ENCODE measurements at places on chromosomes 5 and 9.
A peak's percentile ranks its signal among the peaks of the same experiment; 100 is the strongest.

GRCh38 chr5:83473346-83474160, 2.0 kb downstream of the VCAN start:
- DNase-seq: peak; percentile 37

DNA sequence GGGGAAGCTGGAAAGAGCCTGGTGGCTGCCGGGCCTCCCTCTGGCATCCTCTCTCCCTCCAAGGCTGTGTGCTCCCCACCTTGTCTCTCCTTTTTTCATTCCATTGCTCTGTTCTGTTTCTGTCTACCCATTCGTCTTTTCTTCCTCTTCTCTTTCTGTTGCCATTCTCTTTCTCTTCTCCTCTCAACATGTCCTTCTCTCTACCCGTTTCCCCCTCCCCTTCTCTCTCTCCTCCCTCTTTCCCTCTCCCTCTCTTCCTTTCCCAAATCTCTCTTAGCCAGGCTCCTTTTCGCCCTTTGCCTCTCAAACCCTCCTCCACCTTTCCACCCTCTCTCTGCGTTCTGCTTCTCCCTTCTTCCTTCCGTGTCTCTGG, 19.4 kb upstream of the KCNIP1 start:
- no peak for DNase-seq

DNA sequence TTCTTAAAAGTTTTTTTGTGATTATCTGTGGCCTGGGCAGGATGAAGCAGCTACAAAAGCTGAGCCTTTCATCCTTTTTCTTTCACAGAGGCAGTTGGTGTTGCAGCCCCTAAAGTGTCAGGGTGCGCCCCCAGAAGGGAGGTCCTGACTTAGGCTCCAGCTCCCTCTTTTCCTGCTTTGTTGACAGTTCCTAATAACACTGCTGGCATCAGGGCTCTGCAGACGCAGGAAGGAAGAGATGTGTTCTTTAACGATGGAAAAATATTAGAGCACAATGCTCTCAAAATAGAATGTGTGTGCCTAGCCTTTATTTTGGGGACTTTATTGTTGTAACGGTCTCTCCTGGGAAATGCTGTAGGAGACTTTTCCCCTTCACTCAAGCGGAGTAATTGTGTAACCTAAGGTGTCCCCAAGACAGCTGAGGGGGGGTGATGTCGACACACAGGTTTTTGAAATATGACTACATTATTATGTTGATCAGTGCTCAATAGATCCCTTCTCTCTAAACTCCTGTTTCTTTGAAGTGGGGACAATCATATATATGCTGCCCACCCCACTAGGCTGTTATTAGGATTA, 135.6 kb downstream of the SEMA6A start:
- DNase-seq: no peak

- DNase-seq: no peak
Measured at GRCh38 chr9:133273098-133273497, 1.9 kb downstream of the ABO start.

GRCh38 chr9:127209220-127209619, 55.4 kb upstream of the GARNL3 start:
- no peak for DNase-seq

DNA sequence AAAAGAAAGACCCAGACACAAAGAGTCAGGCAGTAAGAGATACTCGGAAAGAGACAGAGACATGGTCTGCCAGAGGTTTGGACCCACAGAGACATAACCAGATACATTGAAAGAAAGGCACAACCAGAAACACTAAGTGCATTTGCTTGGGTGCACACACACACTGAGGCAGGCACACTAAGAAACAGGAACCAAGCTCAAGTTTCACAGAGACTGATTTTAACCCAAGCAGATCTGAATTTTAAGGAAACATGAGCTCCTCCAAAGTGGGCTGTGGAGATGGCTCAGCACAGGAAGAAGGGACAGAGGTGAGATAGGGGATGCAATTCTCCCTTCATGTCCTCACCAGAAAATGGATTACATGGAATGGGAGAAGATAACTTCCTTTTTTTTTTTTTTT, 9.5 kb downstream of the AQP3 start:
- DNase-seq: no peak

DNA sequence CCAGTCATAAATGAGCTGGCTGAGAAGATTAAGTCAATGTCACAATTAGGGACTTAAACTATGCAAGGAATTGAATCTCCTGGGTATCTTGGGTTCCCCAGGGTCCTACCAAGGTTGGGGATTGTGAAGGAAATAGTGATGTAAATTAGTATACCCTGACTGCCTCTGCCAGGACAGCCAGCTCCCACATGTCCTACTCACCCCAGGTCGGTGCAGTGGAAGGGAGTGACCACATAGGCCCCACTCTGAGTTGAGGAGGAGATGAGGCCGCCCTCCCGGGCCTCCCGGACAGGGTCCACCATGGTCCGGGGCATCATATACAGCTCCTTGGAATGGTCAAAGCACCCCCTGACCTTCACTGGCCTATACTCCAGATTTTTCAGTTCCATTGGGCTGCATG, 2.7 kb downstream of the SURF1 start:
- no peak for DNase-seq

GRCh38 chr5:102863058-102863457, 108.0 kb downstream of the PAM start:
- no peak for DNase-seq

DNA sequence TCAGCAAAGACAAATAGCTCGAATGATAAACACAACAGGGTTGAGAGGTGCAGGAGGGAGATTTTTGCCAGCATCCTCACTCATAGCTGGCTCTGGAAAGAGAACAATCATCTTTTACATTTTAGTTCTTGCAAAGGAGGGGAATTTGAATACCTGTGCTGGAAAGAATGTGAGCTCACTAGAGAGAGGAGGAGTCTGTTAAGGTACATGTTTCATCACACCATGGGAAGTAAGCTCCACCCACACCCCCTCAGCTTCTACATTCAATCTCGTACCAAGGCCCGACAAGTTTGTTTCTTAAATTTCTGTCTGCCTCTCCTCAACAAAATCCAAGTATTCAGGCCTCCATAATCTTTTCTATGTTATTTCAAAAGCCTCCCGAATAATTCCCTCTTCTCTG, 254.6 kb downstream of the BRINP1 start:
- no peak for DNase-seq

GRCh38 chr9:134858051-134858841, 22.4 kb upstream of the FCN2 start:
- DNase-seq: no peak

DNA sequence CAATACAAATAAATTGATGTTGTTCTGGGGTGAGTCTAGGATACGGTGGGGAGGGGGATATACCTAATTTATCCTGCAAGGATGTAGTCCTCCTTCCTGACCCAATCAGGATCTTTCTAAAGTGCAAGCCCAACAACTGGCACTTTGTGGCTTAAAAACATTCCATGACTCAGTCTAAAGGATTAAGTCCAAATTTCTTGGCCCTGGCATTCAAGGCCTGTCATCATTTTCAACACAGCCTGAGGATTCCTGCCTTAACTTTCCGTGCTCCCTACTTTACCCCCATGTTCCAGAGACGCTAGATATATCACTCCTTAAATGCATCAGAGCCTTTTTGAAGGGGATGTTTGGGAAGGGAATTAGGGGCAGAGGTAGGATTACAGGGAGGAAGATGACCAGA, 1.0 kb downstream of the FAM221B start:
- DNase-seq: no peak

DNA sequence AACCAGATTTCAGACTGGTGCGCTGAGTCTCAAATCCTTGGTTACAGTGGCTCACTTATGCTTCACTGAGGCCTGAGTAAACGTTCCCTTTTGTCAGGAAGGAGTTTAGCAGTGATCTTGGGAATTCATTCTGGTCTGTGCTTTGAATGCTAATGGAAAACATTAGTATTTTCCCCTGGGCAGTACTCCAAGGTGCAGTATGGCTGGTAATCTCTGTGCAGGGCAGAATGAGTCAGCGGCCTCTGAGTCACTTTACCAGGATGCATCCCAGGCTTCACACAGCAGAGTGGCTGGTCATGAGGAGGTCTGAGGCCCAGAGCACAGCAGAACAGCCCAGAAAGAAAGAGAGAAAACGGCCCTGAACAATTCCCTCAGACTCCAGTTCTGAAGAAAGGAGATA, 54.0 kb downstream of the PCA3 start:
- DNase-seq: no peak

DNA sequence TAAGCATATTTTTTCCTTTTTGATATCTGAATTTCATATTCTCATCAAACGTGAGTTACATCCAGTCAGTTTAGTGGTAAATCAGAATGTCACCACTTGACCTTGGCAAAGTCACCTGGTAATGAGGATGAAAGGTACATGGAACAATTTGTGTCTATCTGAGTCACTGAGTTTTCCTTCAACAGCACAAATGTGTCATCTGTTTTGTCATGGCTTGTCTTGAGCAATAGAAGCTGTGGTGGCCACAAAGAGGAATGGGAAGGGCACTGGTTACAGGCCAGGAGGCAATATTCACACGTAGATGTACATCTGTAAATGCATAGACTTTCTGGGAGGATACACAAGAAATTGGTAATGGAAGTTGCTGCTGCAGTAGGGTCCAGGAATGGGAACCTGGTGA, 8.4 kb upstream of the ZNF474 start:
- DNase-seq: no peak

DNA sequence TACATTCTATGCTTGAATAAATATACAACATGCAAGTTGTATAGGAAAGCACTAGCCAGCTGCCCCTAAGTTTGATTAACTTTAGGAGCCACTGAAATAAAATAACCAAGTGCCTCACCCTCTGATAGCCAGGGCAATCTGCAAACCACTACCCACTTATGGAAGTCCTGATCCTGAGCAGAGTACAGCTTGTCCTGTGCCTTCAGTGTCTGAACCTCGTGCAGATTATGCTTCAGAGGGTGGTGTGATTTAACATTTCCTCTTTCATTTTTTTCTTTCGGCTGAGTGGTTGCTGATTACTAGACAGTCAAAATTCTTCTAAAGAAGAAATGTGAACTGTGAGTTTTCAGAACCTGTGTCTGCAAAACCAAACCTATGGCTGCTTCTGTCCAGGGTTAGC, 327.7 kb downstream of the PIK3R1 start:
- no peak for DNase-seq

- DNase-seq: no peak
Measured at GRCh38 chr5:10266839-10267238, 16.8 kb downstream of the CCT5 start.

GRCh38 chr5:179244044-179244443, 101.2 kb downstream of the ADAMTS2 start:
- DNase-seq: no peak

DNA sequence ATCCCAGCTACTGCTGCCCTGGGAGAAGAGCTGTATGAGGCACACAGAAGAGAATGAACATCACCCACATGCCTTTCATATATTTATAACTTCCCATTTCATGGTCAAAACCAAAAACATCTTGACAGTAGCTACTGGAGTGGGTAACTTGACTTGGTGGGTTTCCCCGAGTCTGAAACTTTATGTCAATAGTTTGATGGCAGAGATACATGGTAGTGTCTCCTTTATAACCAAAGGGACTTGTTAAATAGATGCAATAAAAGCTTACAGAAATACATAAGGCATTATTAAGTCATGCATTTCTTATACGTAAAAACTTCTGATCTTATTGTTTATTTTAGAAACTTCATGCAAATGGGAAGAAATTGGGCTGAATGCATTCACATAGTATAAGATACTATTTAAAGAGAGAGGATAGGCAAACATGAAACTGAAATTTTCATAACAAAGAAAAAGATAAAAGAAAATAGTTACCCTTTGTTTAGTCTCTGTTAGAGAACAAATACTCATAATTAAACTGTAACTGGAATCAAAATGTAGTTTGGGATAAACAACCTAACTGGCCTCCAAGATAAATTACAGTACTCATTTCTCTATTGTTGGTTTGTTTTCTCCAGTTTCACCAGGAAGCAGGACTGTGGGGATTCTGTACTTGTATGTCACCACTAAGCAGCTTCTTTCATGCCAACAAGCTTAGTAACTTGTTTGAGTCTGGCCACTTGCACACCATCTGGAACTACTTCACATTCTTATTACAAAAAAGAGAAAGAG, 459.3 kb upstream of the MEF2C start:
- no peak for DNase-seq

DNA sequence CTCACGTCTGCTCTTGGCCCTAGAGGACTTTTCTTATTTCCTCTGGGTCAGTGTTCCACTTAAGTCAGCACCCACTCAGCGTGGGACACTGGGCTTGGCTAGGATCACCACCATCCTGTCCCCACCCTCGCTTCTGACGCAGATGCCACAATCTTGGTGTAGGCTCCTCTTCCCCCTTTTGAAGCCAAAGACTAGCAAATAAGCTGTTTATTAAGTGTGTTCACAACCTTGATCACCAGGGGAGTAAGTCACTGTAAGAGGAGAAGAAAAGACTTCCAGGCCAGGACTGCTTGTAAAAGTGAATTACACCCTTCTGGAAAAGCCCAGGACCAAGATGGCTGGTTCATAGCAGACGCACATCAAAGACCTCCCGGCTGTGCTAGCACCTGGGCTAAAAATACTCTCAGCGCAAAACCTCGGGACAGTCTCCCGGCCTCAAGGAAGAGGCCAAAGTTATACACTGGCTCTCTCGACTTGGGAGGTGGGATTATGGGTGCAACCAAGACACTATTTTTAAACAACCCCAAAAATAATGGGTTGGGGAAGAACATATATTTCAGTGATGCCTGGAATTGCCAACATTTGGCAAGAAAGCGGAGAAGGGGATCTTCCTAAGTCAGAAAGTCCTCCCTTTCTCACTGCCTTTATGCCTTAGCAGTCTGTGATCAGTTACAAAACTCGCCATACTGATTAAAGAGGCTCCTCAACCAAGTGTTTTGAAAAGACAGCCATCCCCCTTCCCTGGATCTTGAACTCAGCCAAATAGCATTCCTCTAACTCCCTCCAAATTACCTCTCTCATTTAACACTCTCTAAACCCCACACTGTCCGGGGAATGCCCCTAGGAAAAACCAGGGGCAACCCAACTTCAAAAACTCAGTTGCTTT, 69.4 kb downstream of the RAPGEF1 start:
- DNase-seq: peak; percentile 35

GRCh38 chr5:180866985-180867384, 5.9 kb upstream of the ZFP62 start:
- no peak for DNase-seq

DNA sequence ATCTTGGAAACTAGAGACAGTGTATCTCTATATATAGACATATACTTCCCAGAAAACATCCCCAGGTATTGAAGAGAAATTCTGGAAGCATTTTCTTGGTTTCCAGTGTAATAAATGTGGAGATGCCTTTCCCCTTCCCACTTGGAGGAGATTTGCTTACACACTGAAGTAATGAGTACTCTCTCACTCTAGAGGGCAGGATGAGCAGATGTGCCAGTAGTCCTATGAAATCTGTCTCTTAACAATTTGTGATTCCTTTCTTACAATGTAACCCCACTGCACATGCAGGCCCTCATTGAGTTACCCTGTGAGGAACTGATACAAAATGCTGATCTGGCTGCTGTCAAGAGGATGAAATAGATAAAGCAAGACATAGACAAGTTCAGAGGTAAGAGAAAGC, 567.2 kb downstream of the SLCO4C1 start:
- DNase-seq: no peak

DNA sequence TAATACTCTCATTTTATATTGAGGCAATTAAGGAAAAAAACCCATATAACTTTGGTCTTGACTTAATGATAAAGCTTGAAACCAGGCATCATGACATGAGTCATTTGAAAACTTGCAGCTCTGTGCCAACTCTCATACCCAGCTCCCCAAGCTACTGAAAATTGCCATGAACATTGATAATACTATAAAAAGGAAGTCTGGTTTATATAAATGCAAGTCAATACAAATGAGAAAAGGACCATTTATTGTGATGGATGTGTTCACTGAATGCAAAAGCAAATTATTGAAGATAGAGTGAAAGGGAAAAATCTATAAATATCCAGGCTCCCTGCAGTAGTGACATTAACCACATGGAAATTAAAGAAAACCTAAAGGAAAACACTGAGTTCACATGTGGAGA, 116.3 kb downstream of the DEPDC1B start:
- no peak for DNase-seq

- no peak for DNase-seq
Measured at GRCh38 chr9:94511134-94511954, 43.5 kb upstream of the PCAT7 start.

Data from CD4-positive, alpha-beta T cell treated with Interleukin-2 at 100 ng/mL for 4 hours (primary cell).